ENCODE measurements at places on chromosomes 7 and 10. TPM values are rescaled to one million over a fixed set of nuclear protein-coding genes. Genes with fewer than 3 reads are reported as not detected.
A peak's percentile ranks its signal among the peaks of the same experiment; 100 is the strongest.

DNA sequence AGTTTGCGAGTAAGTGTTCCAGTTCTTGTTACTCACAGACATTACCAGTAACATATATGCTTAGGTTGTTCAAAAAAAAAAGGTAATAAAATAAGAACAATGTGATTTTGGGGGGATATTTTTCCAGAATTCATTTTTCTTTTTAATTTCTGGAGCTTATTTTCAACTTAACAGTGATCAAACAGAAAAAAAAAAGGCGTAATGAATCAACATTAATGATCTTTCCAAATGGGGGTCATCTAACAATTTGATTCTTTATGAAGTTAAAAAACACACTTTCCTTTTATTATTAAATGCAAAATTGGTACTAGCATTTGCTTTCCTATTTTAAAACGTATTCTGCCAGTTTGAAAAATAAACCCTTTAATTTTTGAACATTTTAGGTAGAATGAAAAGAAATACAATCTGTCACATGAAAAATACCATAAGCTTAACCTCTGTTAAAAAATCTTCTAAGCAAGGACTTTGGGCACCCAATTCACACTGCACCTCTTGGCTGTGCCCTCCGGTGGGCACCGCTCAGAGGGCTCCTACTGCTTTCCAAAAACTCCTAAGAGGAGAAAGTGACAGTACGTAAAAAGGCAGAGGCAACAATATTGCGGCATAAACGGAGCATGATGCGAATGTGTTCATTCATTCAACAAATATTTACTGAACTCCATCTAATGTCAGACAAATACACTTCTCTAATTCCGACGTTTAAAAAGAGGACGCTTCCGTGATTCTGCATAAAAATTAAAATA, 32.6 kb downstream of the CNPY1 start:
- no peak for DNase-seq

The ZNF467 gene
- 27.8 TPM for polyA plus RNA-seq

- DNase-seq = no peak
These were observed 12.3 kb upstream of the PDCD4 start for GRCh38 chr10:110859206-110859972.

- peak; percentile 25 for DNase-seq
These were observed 38.6 kb downstream of the NEBL start for GRCh38 chr10:20858292-20859124.

GRCh38 chr7:122886357-122887081, at the start of gene CADPS2:
TSS of gene CADPS2 (minus strand) at chr7:122886460. CDS start at chr7:122886337, 123 bp downstream.
- peak; percentile 86 for DNase-seq

The SLC18A2 gene
- 1.00 TPM for polyA plus RNA-seq

The PLXDC2 gene
- 32.9 TPM for polyA plus RNA-seq

The CHAT gene
- polyA plus RNA-seq = 0.13 TPM

All from left kidney (tissue), 8 donors.